ENCODE measurements at places on chromosomes 3 and 15.

- no peak for DNase-seq
These were observed 169.2 kb upstream of the TGFBR2 start for GRCh38 chr3:30437171-30437601.

DNA sequence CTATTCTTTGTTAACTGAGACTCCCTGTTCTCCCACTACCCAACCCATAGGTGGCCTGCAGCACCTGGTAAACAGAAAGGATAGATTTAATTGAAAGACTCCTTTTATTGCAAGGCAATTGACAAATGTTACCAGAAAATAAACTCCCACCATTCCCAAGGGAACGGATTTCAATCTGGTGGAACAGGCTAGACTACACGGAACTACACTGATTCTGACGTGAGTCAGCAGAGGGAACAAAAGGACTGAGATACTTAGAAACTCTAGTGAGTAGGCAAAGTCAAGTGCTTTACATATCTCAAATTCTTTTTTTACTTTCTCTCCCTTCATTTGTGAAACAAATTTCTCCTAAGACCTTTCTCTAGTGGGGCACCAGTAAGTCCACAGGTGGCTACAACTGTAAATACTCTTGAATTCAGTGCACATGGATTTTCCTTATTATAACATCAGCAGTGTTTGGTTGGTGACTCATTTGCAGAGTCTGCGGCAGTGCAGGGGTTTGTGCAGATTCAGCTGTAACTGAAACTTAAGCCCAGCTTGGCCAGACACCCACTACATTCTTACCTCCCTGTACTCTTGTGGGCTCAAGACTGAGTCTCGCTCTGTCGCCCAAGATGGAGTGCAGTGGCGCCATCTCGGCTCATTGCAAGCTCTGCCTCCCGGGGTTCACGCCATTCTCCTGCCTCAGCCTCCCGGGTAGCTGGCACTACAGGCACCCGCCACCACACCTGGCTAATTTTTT lies 34.3 kb upstream of the PLSCR2 start:
- peak; percentile 7 for DNase-seq

DNA sequence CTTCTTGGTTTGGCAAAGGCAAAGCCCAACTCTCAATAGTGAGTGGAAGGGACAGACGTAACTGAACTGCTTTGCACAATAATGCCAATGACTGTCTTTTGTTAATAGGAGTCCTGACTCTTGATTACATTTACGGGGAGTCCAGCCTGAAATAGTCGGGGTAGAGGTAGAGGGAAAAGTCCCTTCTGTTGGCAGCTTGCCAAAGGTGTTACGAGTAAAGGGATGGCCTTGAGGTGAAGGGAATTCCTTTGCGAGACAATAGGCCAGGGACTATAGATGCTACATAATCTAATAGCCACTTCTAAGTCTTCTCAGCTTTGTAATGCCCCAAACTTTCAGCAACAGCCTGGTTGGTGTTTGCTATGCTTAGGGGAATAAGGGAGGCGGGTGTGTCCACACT lies 2.2 kb upstream of the SENP2 start:
- no peak for DNase-seq

DNA sequence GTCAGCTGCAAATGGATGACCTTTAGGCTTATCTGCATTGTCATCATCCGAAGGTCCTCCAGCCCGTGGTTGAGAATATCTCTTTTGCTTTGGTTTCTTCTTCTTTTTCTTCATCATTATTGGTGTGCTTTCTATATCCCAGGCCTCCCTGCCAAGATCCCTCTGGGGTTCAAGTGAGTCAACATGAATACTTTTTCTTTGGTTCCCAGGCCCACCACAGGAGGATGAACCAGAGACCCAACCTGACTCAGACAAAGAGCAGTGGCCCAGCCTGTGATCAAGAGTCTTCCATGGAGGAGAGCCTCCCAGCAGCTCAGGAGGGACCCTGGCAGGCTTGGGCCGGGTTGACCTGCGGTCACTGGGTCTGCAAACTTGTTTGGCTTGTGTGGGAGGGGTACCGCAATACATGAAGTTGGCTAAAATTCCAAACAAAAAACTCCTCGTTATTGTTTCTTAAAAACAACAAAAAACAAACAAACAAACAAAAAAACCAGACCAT lies 104.2 kb downstream of the MAP4 start:
- DNase-seq: no peak

GRCh38 chr15:29472901-29473445 lies 203.4 kb upstream of the NSMCE3 start:
- DNase-seq: no peak

DNA sequence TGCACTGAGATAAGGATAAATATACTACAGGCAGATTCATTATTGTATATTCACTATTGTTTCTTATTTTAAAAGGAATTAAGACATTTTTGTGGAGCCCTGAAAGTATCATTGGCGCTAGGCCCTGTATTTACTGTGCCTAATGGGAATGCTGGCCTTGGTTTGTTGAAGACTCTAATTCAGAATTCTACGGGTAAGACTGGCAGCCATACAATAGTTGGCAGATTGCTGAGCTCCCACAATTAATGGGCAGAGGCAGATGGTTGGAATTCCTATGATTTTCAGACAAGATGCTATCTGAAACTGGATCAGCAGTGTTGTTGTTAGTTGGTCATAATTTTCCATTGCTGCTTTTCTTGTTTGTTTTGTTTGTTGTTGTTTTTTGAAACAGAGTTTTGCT lies 14.7 kb downstream of the PGBD4 start:
- DNase-seq: no peak

DNA sequence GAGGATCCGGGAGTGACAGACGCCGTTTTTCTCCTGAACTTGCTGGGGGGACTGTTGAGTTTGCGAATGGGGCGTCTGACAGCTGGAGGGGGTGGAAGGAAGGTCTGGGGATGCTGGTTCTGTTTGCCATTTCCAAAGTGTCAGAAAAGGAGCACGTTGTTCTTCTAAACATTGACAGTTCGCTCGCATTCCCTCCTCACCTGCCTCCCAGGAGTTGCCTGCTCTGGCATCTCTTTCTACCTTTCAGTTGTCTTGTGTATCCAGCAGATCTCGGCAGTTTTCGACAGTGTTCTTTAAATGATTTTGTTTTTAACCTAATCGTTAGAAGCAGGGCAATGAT lies 829 bp downstream of the SELENOT start:
- DNase-seq: no peak

All from SHP77 treated with DMSO at 0.1 percent for 48 hours (cell line).